Cardiac atrium fibroblast (primary cell): ENCODE measurements at places on chromosomes 7 and 10. TPM values are rescaled to one million over a fixed set of nuclear protein-coding genes. Genes with fewer than 3 reads are reported as not detected.

SLC39A12 gene
- not detected in 2 replicates for total RNA-seq

GRM8 gene
- total RNA-seq = not detected in 2 replicates

CDK6 gene
- total RNA-seq = 13.7 and 21.1 TPM in 2 replicates

SLC26A3 gene
- not detected in 2 replicates for total RNA-seq

C10orf67 gene
- not detected in 2 replicates for total RNA-seq

CYP26A1 gene
- not detected in 2 replicates for total RNA-seq

SEC31B gene
- total RNA-seq = 1.8 and 4.5 TPM in 2 replicates

FBXL13 gene
- total RNA-seq = 0.81 and 0.90 TPM in 2 replicates

ATG9B gene
- total RNA-seq = 0.16 and 2.2 TPM in 2 replicates

NET1 gene
- 7.8 and 10.7 TPM in 2 replicates for total RNA-seq

FGFR2 gene
- total RNA-seq = 0.16 TPM in 1 of 2 replicates, not detected in the other

HECW1 gene
- not detected in 2 replicates for total RNA-seq

ABCB4 gene
- total RNA-seq = 0.16 TPM in 1 of 2 replicates, not detected in the other

PILRA gene
- total RNA-seq = 0.32 and 1.1 TPM in 2 replicates

AVPI1 gene
- total RNA-seq = 5.1 and 13.4 TPM in 2 replicates

PRSS37 gene
- total RNA-seq = not detected in 2 replicates

GPR26 gene
- total RNA-seq = not detected in 2 replicates

NKX6-2 gene
- not detected in 2 replicates for total RNA-seq

NUTM2A gene
- 0.32 TPM in 1 of 2 replicates, not detected in the other for total RNA-seq

CCDC6 gene
- 20.8 and 28.4 TPM in 2 replicates for total RNA-seq

KAZALD1 gene
- total RNA-seq = 21.2 and 57.8 TPM in 2 replicates

ENTPD1 gene
- 5.8 and 6.5 TPM in 2 replicates for total RNA-seq

SOSTDC1 gene
- not detected in 2 replicates for total RNA-seq

CPA1 gene
- total RNA-seq = 0.54 TPM in 1 of 2 replicates, not detected in the other

PLCE1 gene
- 3.2 and 4.3 TPM in 2 replicates for total RNA-seq

UBTD1 gene
- total RNA-seq = 36.5 and 38.1 TPM in 2 replicates

FGL2 gene
- 0.97 and 7.6 TPM in 2 replicates for total RNA-seq

ANKIB1 gene
- 16.2 and 29.3 TPM in 2 replicates for total RNA-seq

EPC1 gene
- 9.7 and 13.1 TPM in 2 replicates for total RNA-seq

PNLIPRP2 gene
- total RNA-seq = not detected in 2 replicates

TSPAN12 gene
- 0.16 and 0.72 TPM in 2 replicates for total RNA-seq

NUP205 gene
- 30.0 and 31.6 TPM in 2 replicates for total RNA-seq

NKX1-2 gene
- total RNA-seq = not detected in 2 replicates

GHRHR gene
- not detected in 2 replicates for total RNA-seq

CTNNA3 gene
- not detected in 2 replicates for total RNA-seq

BAMBI gene
- total RNA-seq = 41.5 and 64.5 TPM in 2 replicates
